ENCODE measurements at places on chromosomes 12 and 14.

DNA sequence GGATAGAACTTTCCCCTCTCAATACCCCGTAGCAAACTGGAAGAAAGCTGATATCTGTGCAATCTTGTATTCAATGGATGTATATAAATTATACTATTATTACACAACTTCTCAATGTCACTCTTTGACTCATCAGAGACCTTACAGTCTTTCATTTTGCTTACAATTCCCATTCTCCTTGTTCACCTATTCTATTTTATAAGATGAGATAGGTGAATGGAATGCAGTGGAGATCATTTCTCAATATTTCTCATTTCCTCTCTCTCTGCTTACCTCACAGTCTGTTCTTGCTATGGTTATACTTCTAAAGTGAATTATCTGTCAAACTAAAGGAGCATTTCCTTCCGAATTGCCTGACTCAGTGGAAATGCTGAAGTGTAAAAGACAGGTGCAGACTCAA is 14.9 kb downstream of the FOXA1 start:
- DNase-seq = no peak

DNA sequence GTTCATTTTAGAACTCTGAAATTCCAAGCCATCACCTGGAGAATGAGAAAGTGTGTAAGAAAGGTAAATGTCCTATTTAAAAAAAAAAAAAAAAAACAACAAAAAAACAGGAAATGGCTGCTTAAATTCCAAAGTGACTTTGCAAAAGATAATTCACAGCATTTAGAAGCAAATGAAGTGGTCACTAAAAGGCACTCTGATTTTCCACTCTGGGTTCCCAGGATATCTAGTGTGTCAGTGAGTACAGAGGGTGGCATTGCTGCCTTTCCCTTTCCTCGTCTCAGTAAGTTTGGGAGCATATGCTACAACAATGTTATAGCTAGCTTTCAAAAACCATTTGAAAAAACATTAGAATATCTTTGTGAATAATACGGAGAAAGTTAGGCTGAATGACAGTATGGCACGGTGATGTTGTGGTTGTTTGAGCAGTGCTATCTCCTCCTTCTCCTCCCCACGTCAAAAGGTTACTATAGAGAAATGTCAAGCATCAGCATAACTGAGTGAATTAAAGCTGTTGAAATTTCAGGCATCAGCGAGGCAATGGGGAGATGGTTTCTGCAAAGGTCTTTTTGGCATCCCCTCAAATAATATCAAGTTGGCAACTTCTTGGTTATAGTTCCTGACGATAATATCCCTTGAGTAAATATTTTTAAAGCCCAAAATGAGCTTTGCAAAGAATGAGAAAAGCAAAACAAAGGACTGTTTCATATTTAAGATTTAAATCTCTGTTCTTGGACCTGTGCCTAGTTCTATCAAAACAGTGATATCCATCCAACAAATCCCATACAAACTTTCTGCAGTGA is 164.5 kb upstream of the E2F7 start:
- no peak for DNase-seq

DNA sequence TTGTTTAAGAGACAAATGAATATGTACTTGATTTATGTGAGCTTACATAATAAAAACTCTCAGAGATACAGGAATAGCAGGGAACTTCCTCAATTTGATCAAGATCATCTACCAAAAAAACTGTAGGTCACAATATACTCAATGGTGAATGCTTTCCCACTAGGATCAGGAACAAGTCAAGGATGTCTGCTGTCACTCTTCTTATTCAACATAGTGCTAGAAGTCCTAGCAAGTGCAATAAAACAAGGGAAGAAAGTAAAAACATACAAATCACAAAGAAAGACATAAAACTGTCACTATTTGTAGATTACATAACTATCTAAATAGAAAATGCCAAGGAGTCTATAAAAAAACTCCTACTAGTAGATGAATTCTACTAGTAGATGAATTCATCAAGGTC is 41.9 kb upstream of the PAWR start:
- DNase-seq = no peak

DNA sequence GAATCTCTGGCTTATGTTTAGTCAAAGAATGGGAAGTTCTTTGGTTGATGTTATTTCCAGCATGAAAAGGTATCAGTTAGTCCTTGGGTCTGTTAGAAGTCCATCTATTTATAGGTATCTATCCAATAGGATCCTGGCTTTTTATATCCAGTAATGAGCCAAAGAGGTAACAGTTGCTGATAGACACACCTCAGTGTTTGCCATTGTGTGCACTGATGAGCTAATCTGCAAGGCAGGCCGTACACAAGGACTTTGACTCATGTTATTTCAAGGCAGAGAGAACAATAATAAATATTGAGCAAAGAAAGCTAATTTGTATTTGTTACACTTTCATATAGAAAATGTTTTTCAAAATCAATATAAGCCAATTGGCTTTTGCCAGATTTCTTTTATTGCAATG is 56.4 kb downstream of the GLT1D1 start:
- no peak for DNase-seq

GRCh38 chr12:103632554-103633216 is 45.6 kb downstream of the STAB2 start:
- peak; percentile 87 for DNase-seq
